MM.1S (cell line): ENCODE measurements at places on chromosomes 11 and 22.

- DNase-seq = peak; percentile 30
Measured at GRCh38 chr11:8477680-8478079, 116.3 kb downstream of the STK33 start.

- no peak for DNase-seq
Measured at GRCh38 chr22:26967282-26967681, 309.9 kb downstream of the MIAT start.

DNA sequence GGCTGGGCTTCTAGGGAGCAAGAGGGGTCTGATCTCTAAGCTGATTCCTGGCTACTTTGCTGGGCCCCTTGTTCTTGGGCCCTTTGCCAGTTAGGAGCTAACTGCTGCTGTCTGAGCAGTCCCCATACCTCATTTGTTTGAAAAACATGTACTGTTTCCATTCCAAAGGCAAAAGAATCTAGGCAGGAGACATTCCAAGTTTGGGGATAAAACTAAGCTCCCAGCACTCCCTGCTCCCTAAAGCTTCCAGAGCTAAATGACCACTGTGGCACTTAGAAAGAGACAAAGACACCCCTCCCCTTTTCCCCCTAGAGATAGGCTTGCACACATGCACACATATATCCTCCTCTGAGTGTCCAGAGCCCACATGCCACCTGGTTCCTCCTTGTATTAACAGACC is 22.7 kb upstream of the RRM1 start:
- DNase-seq = no peak

DNA sequence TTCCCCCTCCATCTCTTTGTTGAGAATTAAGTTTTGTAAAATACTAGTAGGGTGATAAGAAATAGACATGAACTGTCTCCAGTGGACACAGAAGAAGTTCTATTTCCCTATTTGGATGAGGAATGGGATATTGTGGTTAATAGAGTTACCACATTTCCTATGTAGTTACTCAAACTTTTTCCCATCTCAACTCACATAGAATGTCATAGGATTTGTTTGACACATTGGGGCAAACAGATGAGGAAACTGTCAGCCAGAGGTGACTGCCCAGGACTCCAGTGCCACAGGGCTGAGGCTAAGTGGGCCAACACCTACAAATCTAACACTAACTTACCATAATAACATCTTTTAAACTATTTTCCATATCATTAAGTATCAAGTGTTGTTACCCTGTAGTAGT is 58.3 kb downstream of the CCDC83 start:
- DNase-seq = no peak

GRCh38 chr11:5556596-5557188 is 8.4 kb upstream of the OR52H1 start:
- DNase-seq = no peak

- DNase-seq = no peak
Measured at GRCh38 chr11:61194981-61195695, 8.2 kb upstream of the PGA3 start.

- DNase-seq = no peak
Measured at GRCh38 chr11:126024123-126024522, 38.5 kb downstream of the CDON start.
